Subcutaneous adipose tissue (tissue), 4 donors: ENCODE measurements at places on chromosomes 1 and 21. TPM values are rescaled to one million over a fixed set of nuclear protein-coding genes. Genes with fewer than 3 reads are reported as not detected.

KRTAP12-2 gene
- not detected for total RNA-seq

SAMD13 gene
- total RNA-seq, result 4.6 TPM

DDAH1 gene
- total RNA-seq, result 27.6 TPM

TM2D1 gene
- 46.7 TPM for total RNA-seq

CD34 gene
- 65.6 TPM for total RNA-seq

IVL gene
- not detected for total RNA-seq

FCRL3 gene
- total RNA-seq, result not detected
